ENCODE measurements at places on chromosomes 4 and X. TPM values are rescaled to one million over a fixed set of nuclear protein-coding genes. Genes with fewer than 3 reads are reported as not detected.

RTL9 gene
- 0.29 TPM for total RNA-seq

ABCG2 gene
- total RNA-seq = 6.4 TPM

STBD1 gene
- 25.4 TPM for total RNA-seq

NAP1L5 gene
- 4.7 TPM for total RNA-seq

KCTD8 gene
- not detected for total RNA-seq

NEUROG2 gene
- not detected for total RNA-seq

YIPF7 gene
- total RNA-seq = not detected

ANXA10 gene
- 46.6 TPM for total RNA-seq

CT45A3 gene
- total RNA-seq = not detected

Measured in right lobe of liver (tissue), 6 donors.